ENCODE measurements at places on chromosomes 2 and 18. TPM values are rescaled to one million over a fixed set of nuclear protein-coding genes. Genes with fewer than 3 reads are reported as not detected.

The OR6B3 gene
- total RNA-seq = not detected

The CENPO gene
- total RNA-seq = 6.5 TPM

The KCNG2 gene
- total RNA-seq = 0.46 TPM

DNA sequence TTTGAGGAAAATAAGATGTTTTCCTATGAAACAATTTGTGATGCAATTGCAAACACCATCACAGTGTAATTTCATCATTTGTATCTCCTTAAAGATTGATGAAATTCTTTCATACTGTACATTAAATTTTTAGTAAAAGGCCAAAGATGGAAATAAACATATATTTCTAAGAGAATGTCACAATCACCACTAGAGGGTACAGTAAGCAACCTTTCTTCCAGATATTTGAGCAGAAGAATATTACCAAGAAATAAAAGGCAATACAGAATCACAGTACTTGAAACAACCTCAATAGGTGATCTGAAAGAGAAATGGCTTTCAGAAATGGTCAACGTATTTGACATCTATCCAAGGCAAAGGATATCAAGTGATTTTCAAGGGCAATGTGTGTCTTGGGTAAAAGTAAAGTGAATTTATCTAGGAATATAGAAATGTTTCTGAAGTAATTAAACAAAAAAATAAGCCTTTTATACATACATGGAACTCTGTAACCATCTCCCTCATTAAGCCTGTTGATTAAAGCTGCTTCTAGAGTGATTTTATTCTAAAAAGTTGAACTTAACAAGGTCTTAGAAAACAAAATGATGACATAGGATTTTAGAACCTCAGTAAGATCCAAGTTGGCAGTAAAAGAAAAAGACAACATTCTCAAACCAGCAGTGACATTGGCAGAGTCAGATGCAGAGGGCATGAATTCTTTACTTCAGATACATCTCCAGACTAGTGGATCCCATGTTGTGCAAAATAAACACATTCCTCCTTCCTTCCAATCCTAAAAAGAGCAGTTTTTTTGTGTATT is 90.3 kb upstream of the SESTD1 start:
- no peaks in the 10 kb centered on the region for H3K27me3 ChIP-seq
- no peak overlapping the region for H3K4me3 ChIP-seq
- DNase-seq = no peak
- H3K36me3 ChIP-seq = no peaks in the 10 kb centered on the region
- no peaks in the 10 kb centered on the region for H3K4me1 ChIP-seq

GRCh38 chr2:179226203-179226960 is 38.2 kb downstream of the SESTD1 start:
- no peaks in the 10 kb centered on the region for H3K27me3 ChIP-seq
- H3K4me1 ChIP-seq = peaks cover 10% of the 10 kb centered on the region
- peaks cover 4% of the 10 kb centered on the region for H3K36me3 ChIP-seq
- H3K4me3 ChIP-seq = no peak overlapping the region
- DNase-seq = no peak

DNA sequence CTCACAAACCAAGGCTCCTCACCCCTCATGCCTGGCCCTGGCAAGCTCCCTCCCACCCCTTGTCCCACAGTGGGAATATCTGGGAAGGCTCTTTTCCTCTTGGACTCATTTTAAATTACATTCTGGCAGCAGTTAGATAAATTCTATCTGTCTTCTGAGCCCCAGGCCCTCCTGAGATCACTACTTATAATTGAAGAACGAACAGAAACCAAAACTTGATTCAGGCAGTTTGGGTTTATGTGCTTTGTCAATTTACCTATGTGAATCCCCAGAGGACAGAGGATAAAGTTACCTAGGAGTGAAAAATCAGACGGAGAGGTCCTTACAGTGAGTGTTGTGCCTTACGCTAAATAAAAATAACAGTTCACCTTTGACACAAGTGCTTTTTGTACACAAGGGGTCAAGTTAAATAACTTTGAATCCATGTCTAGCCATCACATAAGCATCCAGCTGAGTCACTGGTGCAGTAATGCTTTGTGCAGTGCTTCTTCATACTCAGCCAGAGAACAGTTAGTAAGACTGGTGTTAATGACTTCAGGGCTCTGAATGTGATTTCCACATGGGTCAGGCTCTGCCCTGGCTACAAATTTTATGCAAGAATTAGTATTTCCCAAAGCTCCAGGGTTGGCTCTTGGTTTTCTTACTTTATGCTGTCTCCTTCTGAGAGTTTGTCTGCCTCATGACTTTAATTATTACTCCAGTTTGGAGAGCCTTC is 329.3 kb downstream of the INSIG2 start:
- no peaks in the 10 kb centered on the region for H3K27me3 ChIP-seq
- H3K27ac ChIP-seq = no peak overlapping the region
- H3K36me3 ChIP-seq = no peaks in the 10 kb centered on the region
- no peak for DNase-seq

- H3K27me3 ChIP-seq = no peaks in the 10 kb centered on the region
- no peak for DNase-seq
- no peaks in the 10 kb centered on the region for H3K4me1 ChIP-seq
- no peak overlapping the region for H3K4me3 ChIP-seq
- H3K27ac ChIP-seq = no peak overlapping the region
- no peaks in the 10 kb centered on the region for H3K36me3 ChIP-seq
These were observed 155.7 kb downstream of the DTNB start for GRCh38 chr2:25517701-25518100.

DNA sequence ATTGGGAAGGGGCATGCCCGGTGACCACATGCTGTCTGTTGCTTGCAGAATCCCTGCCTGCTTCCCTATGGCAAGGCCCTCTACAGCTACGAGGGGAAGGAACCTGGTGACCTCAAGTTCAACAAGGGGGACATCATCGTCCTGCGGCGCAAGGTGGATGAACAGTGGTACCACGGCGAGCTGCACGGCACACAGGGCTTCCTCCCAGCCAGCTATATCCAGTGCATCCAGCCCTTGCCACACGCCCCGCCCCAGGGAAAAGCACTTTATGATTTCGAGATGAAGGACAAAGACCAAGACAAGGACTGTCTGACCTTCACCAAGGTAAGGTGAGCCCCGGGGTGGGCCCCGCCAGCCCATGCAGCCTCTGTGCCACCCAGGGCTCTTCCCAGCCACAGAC is 218.6 kb downstream of the SH3RF3 start:
- H3K27me3 ChIP-seq = no peaks in the 10 kb centered on the region
- DNase-seq = peak; percentile 45
- H3K36me3 ChIP-seq = no peaks in the 10 kb centered on the region

- H3K27me3 ChIP-seq = no peaks in the 10 kb centered on the region
- no peak overlapping the region for H3K27ac ChIP-seq
- DNase-seq = no peak
- H3K4me3 ChIP-seq = no peak overlapping the region
- H3K36me3 ChIP-seq = no peaks in the 10 kb centered on the region
These were observed 119.8 kb downstream of the LDLRAD4 start for GRCh38 chr18:13338318-13338717.

DNA sequence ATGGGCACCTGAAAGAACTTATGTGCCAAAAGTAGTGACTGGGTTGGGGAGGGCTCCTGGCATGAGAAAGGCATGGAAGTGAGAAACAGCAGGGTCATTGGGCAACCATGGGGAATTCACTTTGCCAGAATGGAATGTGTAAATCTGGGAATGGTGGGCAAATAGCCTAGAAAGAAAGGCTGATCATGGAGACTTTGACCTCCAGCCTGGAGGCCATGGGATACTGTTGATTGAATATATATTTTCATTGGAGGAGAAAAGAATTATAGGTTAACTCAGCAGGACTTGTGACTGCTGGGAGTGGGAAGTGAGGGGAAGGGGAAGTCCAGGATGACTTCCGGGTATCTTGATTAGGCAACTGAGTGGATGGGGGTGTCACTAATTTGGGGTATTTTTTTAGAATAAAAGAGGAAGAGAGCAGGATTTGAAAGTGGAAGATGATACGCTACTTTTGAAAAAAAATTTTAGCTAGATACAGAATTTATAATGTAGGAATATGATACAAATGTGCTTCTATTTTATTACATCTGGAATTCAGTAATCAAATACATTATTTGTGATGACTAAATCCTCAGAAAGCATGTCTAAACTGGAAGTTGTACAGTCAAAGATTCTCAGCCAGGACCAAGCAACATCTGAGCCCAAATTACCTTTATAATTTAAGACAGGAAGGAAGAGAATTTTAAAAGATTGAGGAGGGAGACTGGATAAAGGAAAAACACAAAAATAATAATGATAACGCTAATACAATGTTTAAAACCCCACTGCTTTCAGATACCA is 116.2 kb downstream of the GATA6 start:
- H3K36me3 ChIP-seq = no peaks in the 10 kb centered on the region
- H3K4me1 ChIP-seq = peaks cover 13% of the 10 kb centered on the region
- no peaks in the 10 kb centered on the region for H3K27me3 ChIP-seq
- DNase-seq = no peak

GRCh38 chr2:234334756-234335155 is 162.1 kb downstream of the ARL4C start:
- H3K27me3 ChIP-seq = no peaks in the 10 kb centered on the region
- H3K4me3 ChIP-seq = no peak overlapping the region
- no peak overlapping the region for H3K27ac ChIP-seq
- H3K36me3 ChIP-seq = no peaks in the 10 kb centered on the region
- DNase-seq = no peak

DNA sequence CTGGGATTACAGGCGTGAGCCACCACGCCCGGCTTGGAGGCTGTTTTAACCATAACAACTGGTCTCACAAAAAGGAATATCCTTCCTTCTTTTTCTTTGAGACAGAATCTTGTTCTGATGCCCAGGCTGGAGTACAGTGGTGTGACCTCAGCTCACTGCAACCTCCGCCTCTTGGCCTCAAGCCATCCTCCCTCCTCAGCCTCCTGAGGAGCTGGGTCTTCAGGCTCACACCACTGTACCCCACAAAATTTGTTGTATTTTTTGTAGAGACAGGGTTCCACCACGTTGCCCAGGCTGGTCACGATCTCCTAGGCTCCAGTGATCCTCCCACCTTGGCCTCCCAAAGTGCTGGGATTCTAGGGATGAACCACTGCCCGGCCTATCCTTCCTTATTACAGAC is 21.7 kb downstream of the CTIF start:
- no peak for DNase-seq
- H3K27ac ChIP-seq = no peak overlapping the region
- no peaks in the 10 kb centered on the region for H3K27me3 ChIP-seq
- peaks cover 27% of the 10 kb centered on the region for H3K4me1 ChIP-seq
- H3K36me3 ChIP-seq = no peaks in the 10 kb centered on the region
- no peak overlapping the region for H3K4me3 ChIP-seq

- no peak for DNase-seq
- no peaks in the 10 kb centered on the region for H3K27me3 ChIP-seq
- H3K4me3 ChIP-seq = no peak overlapping the region
- H3K27ac ChIP-seq = no peak overlapping the region
- H3K4me1 ChIP-seq = peaks cover 14% of the 10 kb centered on the region
- no peaks in the 10 kb centered on the region for H3K36me3 ChIP-seq
These were observed 6.6 kb upstream of the HPCAL1 start for GRCh38 chr2:10296142-10296541.

- H3K27ac ChIP-seq = no peak overlapping the region
- no peak overlapping the region for H3K4me3 ChIP-seq
- H3K4me1 ChIP-seq = no peaks in the 10 kb centered on the region
- peaks cover 65% of the 10 kb centered on the region for H3K36me3 ChIP-seq
These were observed 21.0 kb upstream of the CDKL4 start for GRCh38 chr2:39264733-39265132.

GRCh38 chr2:17621781-17622180 is 81.3 kb downstream of the VSNL1 start:
- no peaks in the 10 kb centered on the region for H3K4me1 ChIP-seq
- no peak for DNase-seq
- no peak overlapping the region for H3K27ac ChIP-seq

Measured in upper lobe of right lung (tissue), 1 donor.